ENCODE measurements at places on chromosomes 13 and 19.

GRCh38 chr19:47891923-47892666, 6.0 kb upstream of the SULT2A1 start:
- no peak for DNase-seq

DNA sequence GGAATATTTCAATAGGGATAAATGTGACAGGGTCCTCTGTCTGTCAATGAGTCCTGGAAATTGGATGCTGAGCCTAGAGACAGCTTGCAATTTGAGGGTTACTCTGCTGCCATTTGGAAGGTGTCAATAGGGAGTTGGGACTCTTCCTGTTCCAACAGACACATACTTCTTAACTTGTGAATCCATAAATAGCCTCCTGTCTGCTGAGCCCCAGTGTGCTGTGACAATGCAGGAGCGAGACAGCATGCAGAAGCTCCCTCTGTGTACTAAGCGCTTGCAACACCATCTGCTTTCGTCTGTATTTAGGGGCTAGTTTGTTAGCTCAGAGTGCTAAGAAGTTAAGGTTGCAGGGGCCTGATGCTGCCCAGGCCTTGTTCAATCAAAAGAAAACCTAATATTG, 58.5 kb upstream of the GPR12 start:
- DNase-seq: no peak

DNA sequence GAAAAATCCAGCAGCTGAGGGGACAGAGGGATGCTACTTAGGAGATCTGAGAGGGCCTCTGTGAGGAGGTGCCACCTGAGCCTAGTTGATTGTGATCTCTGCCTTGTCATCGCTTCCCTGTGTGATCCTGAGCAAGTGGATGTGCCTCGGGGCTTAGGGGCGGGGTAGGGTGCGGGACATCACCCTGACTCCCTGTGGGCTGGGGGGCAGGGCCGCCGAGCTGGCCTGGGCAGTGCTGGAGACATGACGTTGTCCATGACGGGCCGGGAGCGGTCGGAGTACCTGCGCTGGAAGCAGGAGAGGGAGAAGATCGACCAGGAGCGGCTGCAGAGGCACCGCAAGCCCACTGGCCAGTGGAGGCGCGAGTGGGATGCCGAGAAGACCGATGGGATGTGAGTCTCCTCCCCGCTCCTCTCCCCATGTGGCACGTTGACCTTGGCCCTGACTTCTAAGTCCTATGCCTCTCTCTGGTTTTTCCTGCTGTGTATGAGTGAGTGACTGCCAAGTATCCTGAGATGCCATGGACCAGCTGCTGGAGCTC, 8.2 kb upstream of the INAFM1 start:
- DNase-seq: no peak

GRCh38 chr19:53903055-53903680, 5.9 kb upstream of the CACNG7 start:
- DNase-seq: peak; percentile 40

GRCh38 chr19:39696387-39696786, 7.9 kb upstream of the LGALS14 start:
- DNase-seq: peak; percentile 16

- DNase-seq: no peak
These were observed 332 bp downstream of the IRGQ start for GRCh38 chr19:43595605-43595998.
